Activated CD4-positive, alpha-beta T cell treated with anti-CD3 and anti-CD28 coated beads for 1 hour (primary cell): ENCODE measurements at places on chromosomes 1 and 21.

GRCh38 chr1:22064751-22065402 lies 12.4 kb downstream of the CDC42 start:
- DNase-seq: no peak

DNA sequence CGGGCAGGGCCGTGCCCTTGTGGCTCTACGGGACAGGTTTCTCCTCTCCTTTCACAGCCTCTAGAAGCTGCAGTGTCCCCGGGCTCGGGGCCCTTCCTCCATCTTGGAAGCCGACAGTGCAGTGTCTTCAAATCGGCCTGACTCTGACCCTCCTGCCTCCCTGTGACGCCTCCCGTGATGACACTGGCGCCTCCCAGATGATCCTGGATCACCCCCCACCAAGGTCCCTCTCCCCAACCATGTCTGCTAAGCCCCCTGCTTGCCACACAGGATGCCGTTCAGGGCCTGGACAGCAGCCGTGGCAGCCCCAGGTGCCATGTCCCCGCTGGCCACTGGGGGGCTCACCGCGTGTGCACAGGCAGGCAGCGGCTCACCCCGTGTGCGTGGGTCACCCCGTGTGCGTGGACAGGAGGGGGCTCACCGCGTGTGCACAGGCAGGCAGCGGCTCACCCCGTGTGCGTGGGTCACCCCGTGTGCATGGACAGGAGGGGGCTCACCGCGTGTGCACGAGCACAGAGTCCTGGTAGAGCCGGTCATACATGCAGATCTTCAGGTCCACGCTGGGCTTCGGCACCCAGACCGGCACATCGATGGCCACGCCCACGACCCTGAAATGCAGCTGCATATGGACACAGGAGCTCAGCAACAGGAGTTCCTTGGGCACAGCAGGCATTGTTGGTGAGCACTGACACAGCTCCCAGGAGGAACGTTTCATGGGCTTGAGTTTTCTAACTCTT lies 24.9 kb upstream of the TMEM52 start:
- DNase-seq: peak; percentile 40

DNA sequence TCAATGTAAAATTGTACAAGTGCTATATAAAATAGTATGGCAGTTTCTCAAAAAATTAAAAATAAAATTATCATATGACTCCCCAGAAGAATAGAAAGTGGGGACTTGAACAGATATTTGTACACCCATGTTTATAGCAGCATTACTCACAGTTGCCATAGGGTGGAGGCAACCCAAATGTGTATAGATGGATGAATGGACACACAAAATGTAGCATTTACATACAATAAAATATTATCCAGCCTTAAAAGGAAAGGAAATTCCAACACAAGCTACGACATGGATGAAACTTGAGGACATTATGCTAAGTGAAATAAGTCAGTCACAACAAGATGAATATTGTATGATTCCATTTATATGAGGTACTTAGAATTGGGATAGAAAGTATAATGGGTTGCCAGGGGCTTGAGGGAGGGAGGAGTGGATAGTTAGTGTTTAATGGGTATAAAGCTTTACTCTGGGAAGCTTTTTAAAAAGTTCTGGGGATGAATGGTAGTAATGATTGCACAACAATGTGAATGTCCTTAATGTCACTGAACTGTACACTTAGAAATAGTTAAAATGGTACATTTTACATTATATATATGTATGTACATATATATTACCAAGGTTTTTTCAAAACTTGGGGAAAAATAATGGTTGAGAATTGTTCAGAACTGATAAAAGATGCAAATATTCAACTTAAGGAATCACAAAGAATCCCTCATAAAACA lies 53.0 kb upstream of the ADORA3 start:
- DNase-seq: no peak

GRCh38 chr1:230390371-230390770 lies 35.8 kb downstream of the PGBD5 start:
- no peak for DNase-seq

DNA sequence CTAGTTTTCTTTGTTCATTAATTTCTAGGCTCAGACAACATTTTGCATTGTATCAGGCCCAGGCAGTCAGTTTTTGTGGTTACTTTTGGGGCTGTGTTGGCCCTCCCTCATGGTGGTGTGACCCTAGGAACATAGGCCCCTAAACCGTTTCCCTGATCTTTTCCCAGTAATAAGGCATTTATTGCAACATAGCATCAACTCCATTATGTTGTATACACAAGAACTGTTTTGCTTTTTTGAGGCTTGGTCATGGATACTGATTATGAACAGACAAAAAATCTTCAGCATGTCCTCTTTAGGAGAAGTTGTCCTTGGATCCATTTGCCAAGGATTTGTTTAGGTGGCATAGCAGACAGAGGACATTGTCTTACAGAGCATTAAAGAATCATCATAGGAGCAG lies 10.3 kb downstream of the B3GALT2 start:
- no peak for DNase-seq
